ENCODE measurements at places on chromosomes 6 and 20. TPM values are rescaled to one million over a fixed set of nuclear protein-coding genes. Genes with fewer than 3 reads are reported as not detected.

TRIM40 gene
- polyA plus RNA-seq = not detected

OR2B3 gene
- polyA plus RNA-seq = not detected

RARS2 gene
- polyA plus RNA-seq = 27.9 TPM

SRSF12 gene
- 0.23 TPM for polyA plus RNA-seq

IL17A gene
- not detected for polyA plus RNA-seq

SAMD3 gene
- 220 TPM for polyA plus RNA-seq

- DNase-seq = no peak
- no peaks in the 10 kb centered on the region for H3K4me1 ChIP-seq
- no peak overlapping the region for H3K4me3 ChIP-seq
- H3K27ac ChIP-seq = no peak overlapping the region
- H3K36me3 ChIP-seq = no peaks in the 10 kb centered on the region
- no peaks in the 10 kb centered on the region for H3K27me3 ChIP-seq
Observed at GRCh38 chr6:145761584-145761983, 26.3 kb upstream of the EPM2A start.

DNA sequence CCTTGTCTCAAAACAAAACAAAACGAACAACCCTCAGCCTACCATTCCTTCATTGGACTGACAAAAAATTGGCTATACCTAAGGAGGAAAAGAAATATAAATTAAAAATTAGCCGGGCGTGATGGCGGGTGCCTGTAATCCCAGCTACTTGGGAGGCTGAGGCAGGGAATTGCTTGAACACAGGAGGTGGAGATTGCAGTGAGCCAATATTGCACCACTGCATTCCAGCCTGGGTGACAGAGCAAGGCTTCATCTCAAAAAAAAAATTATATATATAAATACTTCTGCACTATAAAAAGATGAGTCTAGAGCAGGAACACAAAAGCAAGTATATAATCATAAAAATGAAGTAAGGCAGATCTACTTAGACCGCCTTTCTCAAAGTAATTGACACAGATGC is 109.8 kb downstream of the CRYBG1 start:
- no peak overlapping the region for H3K4me3 ChIP-seq
- no peak for DNase-seq
- H3K27me3 ChIP-seq = no peaks in the 10 kb centered on the region
- no peak overlapping the region for H3K27ac ChIP-seq
- no peaks in the 10 kb centered on the region for H3K4me1 ChIP-seq
- H3K36me3 ChIP-seq = no peaks in the 10 kb centered on the region

DNA sequence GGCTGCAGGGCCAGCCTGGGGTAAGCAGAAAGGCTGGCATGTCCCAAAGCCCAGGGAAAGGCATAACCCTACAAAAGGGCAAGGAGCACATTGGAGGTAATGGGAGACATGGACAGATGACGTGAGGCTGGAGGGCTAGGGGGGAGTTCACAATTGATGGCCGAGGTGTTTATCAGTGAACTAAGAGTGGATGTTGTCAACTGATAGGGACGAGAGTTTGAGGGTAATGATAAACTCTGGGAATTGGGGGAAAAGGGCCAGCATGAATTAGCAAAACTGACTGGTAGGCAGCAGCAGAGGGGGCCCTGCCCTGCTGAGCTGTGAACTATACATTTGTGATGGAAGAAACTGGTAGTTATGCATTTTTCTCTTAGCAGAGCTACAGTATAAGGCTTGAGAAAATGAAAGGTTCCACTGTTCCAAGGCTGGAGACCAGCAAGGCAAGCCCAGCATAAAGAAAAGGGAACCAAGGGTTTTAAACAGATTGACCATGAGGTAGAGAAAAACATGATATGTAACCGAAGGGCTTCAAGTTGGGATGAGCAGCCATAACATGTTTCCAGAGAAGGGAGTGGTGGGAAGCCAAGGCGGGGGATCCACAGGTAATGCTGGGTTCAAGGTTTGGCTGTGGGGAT is 98.1 kb upstream of the MLN start:
- DNase-seq = no peak
- no peak overlapping the region for H3K4me3 ChIP-seq
- no peaks in the 10 kb centered on the region for H3K27me3 ChIP-seq
- no peaks in the 10 kb centered on the region for H3K36me3 ChIP-seq
- H3K27ac ChIP-seq = no peak overlapping the region

- no peak overlapping the region for H3K27ac ChIP-seq
- no peak overlapping the region for H3K4me3 ChIP-seq
- no peak for DNase-seq
- H3K4me1 ChIP-seq = no peaks in the 10 kb centered on the region
- no peaks in the 10 kb centered on the region for H3K36me3 ChIP-seq
- no peaks in the 10 kb centered on the region for H3K27me3 ChIP-seq
Observed at GRCh38 chr6:101001012-101001411, 119.9 kb upstream of the ASCC3 start.

GRCh38 chr6:45625191-45625664 is 247.5 kb upstream of the SUPT3H start:
- H3K4me1 ChIP-seq = peaks cover 5% of the 10 kb centered on the region
- no peak for DNase-seq
- H3K4me3 ChIP-seq = no peak overlapping the region
- H3K36me3 ChIP-seq = no peaks in the 10 kb centered on the region

DNA sequence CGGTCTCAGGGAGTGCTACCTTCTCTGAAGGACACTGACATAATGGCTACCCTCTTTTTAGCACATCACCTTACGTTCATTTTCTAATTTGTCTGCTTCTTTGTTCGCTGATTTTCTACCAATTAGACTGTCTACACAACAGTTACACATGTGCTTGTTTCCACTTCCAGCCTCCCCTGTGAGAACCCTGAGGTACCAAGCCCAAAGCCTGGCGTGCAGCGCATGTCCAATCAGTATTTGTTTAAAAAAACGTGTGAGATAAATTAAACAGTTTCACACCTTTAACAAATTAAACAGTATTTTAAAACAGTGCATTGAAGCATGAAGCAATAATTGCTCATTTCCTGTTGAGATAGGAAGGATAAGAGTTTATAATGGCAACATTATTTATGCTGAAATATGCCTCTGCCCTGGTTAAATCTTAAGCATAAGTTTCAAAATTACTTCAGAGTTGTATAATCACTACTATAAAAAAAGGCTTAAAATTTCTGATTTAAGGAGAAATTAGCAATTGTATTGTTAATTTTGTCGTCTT is 88.9 kb downstream of the MAP3K5 start:
- H3K4me3 ChIP-seq = no peak overlapping the region
- no peaks in the 10 kb centered on the region for H3K4me1 ChIP-seq
- no peak for DNase-seq
- no peak overlapping the region for H3K27ac ChIP-seq

GRCh38 chr20:18224968-18225568 is 63.3 kb upstream of the ZNF133 start:
- no peak overlapping the region for H3K27ac ChIP-seq
- no peaks in the 10 kb centered on the region for H3K4me1 ChIP-seq
- no peak overlapping the region for H3K4me3 ChIP-seq
- no peaks in the 10 kb centered on the region for H3K36me3 ChIP-seq

DNA sequence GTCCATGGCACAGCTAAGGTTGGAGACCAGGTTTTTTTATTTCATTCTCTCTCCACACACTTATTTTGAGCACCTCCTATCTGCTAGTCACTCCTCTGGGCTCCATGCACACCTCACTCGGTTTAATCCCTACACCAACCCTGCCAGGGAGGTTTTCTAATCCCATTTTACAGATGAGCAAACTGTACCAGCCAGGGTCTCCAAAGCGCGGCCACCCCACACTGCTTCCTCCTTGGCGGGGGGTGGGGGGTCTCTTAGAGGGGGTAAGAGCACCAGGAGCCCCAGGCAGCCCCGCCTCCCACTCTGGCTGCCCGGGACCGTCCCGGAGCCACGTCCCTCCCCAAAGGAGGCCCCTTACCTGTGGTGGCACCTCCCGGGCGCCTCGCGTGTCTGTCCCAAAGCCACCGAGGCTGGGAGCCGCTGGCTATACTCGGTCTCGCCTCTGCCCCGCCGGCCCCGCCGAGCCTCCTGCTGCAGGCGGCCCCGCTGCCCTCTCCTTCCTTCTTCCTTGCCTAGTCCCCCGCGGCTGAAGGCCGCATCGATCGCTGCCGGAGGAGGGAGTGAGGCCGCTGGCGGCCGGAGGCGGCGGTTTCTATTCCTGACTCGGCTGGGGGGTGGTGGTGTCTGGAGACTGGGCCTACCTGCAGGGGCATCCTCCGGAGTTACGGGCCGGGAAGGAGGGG is at the start of gene KCNS1:
TSS of gene KCNS1 (minus strand) at position 565 of the 683 bp plus-strand sequence. CDS start 1,891 bp downstream, outside the sequence.
- H3K27me3 ChIP-seq = peaks cover 35% of the 10 kb centered on the region
- no peaks in the 10 kb centered on the region for H3K36me3 ChIP-seq
- no peak within 1 kb of the TSS for H3K27ac ChIP-seq
- no peak within 1 kb of the TSS for H3K4me3 ChIP-seq
- no peak for DNase-seq

- H3K4me1 ChIP-seq = peaks cover 14% of the 10 kb centered on the region
- H3K36me3 ChIP-seq = no peaks in the 10 kb centered on the region
- H3K4me3 ChIP-seq = no peak overlapping the region
- DNase-seq = no peak
- H3K27ac ChIP-seq = no peak overlapping the region
Observed at GRCh38 chr20:62234339-62234738, 4.0 kb upstream of the OSBPL2 start.

DNA sequence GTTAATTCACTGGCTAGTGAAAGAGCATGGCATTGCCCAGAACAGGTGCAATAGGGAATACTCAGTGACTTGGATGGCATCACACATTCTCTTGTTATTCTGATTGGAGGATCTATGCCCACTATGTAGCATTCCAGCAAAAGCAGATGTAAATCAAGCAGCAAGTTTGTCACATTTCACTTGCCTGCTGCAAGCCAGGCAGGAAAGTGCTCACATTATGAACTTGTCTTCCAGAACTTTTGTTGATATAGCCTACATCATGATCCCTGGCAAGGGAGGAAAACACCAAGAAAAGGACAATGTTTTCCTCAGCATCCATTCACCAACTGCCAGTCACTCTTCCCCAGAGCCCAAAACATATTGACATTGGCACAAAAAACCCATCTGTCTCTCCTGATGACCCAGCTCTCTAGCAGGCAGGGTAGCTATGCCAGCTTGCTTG is 77.8 kb downstream of the ARHGAP18 start:
- no peaks in the 10 kb centered on the region for H3K36me3 ChIP-seq
- no peaks in the 10 kb centered on the region for H3K4me1 ChIP-seq
- H3K27ac ChIP-seq = no peak overlapping the region
- DNase-seq = no peak
- H3K27me3 ChIP-seq = no peaks in the 10 kb centered on the region

- DNase-seq = no peak
- H3K36me3 ChIP-seq = no peaks in the 10 kb centered on the region
- no peak overlapping the region for H3K4me3 ChIP-seq
- H3K4me1 ChIP-seq = no peaks in the 10 kb centered on the region
Observed at GRCh38 chr6:97630604-97631003, 347.6 kb upstream of the MMS22L start.

GRCh38 chr6:169587975-169588374 is 113.9 kb downstream of the WDR27 start:
- no peak overlapping the region for H3K4me3 ChIP-seq
- H3K4me1 ChIP-seq = peaks cover 44% of the 10 kb centered on the region
- no peaks in the 10 kb centered on the region for H3K36me3 ChIP-seq
- DNase-seq = no peak

GRCh38 chr6:3987053-3987452 is 91.9 kb downstream of the FAM217A start:
- H3K4me3 ChIP-seq = no peak overlapping the region
- no peaks in the 10 kb centered on the region for H3K4me1 ChIP-seq
- H3K27ac ChIP-seq = no peak overlapping the region
- no peaks in the 10 kb centered on the region for H3K27me3 ChIP-seq

DNA sequence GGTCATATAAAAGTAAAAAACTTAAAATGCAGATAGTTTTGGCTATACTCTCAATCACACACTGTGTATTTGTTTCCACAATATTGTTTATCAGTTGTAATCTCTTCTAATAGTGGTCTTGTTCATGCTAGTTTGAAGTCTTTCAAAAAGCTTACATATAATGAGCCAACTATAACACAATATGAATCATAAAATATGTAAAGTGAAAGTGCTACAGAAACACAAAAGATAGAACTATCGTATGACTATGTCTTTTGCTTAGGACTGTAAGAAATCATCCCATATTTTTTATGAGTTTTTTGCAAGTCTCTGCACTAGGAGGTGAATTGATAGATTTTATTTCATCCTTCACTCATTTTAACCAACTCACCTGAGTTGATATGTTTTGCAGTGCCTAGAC is 136.0 kb downstream of the MMUT start:
- H3K27ac ChIP-seq = no peak overlapping the region
- no peak overlapping the region for H3K4me3 ChIP-seq

GRCh38 chr6:71028236-71028876 is 71.5 kb upstream of the B3GAT2 start:
- no peaks in the 10 kb centered on the region for H3K27me3 ChIP-seq
- no peak overlapping the region for H3K27ac ChIP-seq
- no peaks in the 10 kb centered on the region for H3K4me1 ChIP-seq
- DNase-seq = no peak
- no peaks in the 10 kb centered on the region for H3K36me3 ChIP-seq

GRCh38 chr6:148272597-148272996 is 70.0 kb upstream of the SASH1 start:
- no peaks in the 10 kb centered on the region for H3K36me3 ChIP-seq
- H3K27ac ChIP-seq = no peak overlapping the region
- H3K27me3 ChIP-seq = no peaks in the 10 kb centered on the region
- H3K4me3 ChIP-seq = no peak overlapping the region

- H3K27me3 ChIP-seq = no peaks in the 10 kb centered on the region
- H3K36me3 ChIP-seq = no peaks in the 10 kb centered on the region
- no peak overlapping the region for H3K27ac ChIP-seq
- no peaks in the 10 kb centered on the region for H3K4me1 ChIP-seq
Observed at GRCh38 chr6:169895000-169895759, 143.8 kb downstream of the ERMARD start.

DNA sequence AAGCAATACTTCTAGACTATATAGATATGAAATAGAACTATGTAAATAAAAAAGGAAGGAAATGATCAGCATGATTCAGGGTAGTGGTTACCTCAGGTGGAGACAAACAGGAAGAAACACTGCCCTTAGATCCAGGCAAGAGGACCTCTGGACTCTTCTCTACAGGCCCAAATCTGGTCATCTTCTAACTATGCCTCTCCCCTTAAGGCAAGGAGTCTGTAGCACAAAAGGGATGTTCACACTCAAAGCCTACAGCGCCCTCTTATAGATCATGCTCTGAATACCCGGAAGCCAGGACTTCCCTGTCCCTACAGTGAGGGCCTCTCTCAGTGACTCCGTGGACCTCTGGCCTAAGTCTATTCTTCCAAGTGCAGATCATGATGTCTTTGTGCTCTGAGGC is 30.4 kb upstream of the HIVEP2 start:
- no peak for DNase-seq
- H3K4me3 ChIP-seq = no peak overlapping the region
- H3K4me1 ChIP-seq = no peaks in the 10 kb centered on the region

All from CD8-positive, alpha-beta memory T cell (primary cell).